Stomach (tissue), 19 donors: ENCODE measurements at places on chromosomes 3 and 15. TPM values are rescaled to one million over a fixed set of nuclear protein-coding genes. Genes with fewer than 3 reads are reported as not detected.

GRCh38 chr15:86235667-86236066 is 156.0 kb downstream of the AGBL1 start:
- H3K27ac ChIP-seq: no peak overlapping the region
- H3K36me3 ChIP-seq: no peaks in the 10 kb centered on the region
- H3K4me3 ChIP-seq: no peak overlapping the region
- DNase-seq: no peak

DNA sequence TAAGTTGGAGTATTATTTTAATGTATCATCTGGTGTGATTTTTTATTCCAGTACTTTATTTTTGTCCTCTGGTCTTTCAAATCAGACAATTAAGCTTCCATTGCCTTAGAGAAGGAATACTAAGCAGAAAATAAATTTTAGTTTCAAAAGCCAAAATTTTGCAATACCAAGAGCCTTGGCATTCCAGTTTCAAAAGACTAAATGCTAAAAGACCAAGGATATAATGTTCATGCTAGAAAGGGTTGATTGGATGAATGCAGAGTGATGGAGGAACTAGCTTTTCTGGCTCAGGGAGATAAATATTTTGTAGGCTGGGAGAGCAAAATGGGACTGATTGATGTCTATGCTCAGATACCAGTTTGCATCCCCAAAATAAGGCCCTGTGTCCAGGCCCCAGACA is 6.2 kb downstream of the CD200 start:
- peaks cover under 1% of the 10 kb centered on the region for H3K27me3 ChIP-seq
- no peaks in the 10 kb centered on the region for H3K4me1 ChIP-seq
- no peak overlapping the region for H3K27ac ChIP-seq

GRCh38 chr3:186638259-186638658 is 1.9 kb upstream of the FETUB start:
- H3K27ac ChIP-seq: no peak overlapping the region
- H3K4me1 ChIP-seq: no peaks in the 10 kb centered on the region
- no peak overlapping the region for H3K4me3 ChIP-seq
- H3K27me3 ChIP-seq: no peaks in the 10 kb centered on the region

DNA sequence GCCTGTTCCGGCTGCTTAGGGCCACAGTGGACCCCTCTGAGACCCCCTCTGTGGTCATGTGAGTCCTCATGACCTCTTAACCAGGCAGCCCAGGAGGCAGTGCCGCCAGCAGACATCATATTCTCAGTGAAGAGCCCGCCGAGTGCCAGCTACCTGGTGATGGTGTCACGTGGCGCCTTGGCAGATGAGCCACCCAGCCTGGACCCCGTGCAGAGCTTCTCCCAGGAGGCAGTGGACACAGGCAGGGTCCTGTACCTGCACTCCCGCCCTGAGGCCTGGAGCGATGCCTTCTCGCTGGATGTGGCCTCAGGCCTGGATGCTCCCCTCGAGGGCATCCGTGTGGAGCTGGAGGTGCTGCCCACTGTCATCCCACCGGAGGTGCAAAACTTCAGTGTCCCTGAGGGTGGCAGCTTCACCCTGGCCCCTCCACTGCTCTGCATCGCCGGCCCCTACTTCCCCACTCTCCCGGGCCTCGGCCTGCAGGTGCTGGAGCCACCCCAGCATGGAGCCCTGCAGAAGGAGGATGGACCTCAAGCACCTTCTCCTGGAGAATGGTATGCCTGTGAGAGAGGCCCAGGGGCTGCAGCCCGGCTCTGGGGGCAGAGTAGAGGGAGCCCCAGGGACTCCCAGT is 176.1 kb downstream of the TBC1D2B start:
- H3K36me3 ChIP-seq: no peaks in the 10 kb centered on the region
- H3K4me3 ChIP-seq: no peak overlapping the region
- no peaks in the 10 kb centered on the region for H3K27me3 ChIP-seq
- no peak overlapping the region for H3K27ac ChIP-seq
- DNase-seq: no peak

DNA sequence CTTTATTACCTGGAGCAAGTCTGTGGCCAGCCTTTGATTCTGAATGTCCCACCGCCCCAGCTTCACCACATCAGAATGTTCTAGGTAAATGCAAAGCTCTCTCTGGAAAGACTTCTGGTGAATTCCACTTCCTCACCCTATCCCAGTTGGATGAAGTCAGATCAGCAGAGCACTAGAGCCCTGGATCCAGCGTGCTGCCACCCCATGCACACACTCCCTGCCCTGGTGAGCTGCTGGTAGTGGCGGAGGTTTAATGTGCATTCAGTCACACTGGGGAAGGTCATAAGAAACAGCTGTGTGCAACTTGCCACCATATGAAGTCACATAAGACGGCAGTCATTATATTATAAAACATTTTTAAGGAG is 16.3 kb upstream of the SLC41A3 start:
- no peaks in the 10 kb centered on the region for H3K27me3 ChIP-seq
- no peak overlapping the region for H3K27ac ChIP-seq
- no peaks in the 10 kb centered on the region for H3K36me3 ChIP-seq

DNA sequence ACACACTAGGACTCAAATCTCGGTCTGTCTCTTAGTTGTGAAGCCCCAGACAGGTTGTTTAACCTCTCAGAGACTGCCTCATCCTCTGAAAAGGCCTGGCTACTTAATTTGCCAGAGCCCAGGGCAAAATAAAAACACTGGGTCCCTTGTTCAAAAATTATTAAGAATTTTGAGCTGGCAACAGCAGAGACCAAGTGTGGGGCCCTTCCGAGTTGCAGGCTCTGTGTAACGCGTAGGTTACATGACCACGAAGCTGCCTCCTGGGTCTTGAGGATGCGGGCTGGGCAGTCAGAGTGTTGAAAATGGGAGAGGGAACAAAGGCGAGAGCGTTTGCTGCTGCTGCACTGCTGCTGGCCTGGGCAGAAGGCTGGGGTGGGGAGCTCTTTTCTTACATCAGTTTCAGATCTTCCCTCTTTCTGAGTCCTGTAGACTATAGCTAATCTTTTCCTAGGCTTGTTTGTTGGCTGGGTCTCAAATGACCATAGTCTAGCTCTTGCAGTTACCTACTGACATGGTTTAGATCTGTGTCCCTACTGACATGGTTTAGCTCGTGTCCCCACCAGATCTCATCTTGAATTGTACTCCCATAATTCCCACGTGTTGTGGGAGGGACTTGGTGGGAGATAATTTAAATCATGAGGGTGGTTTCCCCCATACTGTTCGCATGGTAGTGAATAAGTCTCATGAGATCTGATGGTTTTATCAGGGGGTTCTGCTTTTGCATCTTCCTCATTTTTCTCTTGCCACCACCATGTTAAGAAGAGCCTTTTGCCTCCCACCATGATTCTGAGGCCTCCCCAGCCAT is 49.9 kb downstream of the CLEC3B start:
- H3K27me3 ChIP-seq: no peaks in the 10 kb centered on the region
- H3K27ac ChIP-seq: no peak overlapping the region
- peaks cover 14% of the 10 kb centered on the region for H3K4me1 ChIP-seq
- no peak overlapping the region for H3K4me3 ChIP-seq
- H3K36me3 ChIP-seq: no peaks in the 10 kb centered on the region
- DNase-seq: no peak

The AMOTL2 gene
- 29.3 TPM for total RNA-seq

GRCh38 chr3:15470849-15471248 is 43.5 kb downstream of the EAF1 start:
- no peak overlapping the region for H3K27ac ChIP-seq
- no peaks in the 10 kb centered on the region for H3K27me3 ChIP-seq
- no peak overlapping the region for H3K4me3 ChIP-seq
- no peak for DNase-seq
- H3K4me1 ChIP-seq: no peaks in the 10 kb centered on the region

The AHSG gene
- not detected for total RNA-seq

DNA sequence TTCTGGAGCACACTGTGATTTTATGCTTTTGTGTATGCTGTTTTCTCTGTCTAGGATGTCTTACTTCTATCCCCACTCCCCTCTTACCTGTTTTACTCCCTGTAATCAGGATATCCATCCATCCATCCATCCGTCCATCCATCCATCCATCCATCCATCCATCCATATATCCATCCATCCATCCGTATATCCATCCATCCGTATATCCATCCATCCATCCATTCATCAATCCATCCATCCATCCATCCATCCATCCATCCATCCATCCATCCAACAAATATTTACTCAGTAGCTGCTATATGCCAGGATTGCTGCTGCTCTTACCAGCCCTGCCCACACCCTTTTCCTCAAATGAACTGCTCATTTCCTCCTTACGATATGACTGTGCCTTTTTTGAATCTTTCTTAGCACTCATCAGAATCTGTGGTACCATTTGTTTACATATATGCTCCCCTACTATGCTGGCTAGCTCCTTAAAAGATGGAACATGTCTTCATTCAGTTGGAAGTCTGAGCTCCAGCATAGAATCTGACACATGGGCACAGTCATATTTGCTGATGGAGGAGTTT is 35.2 kb downstream of the USP13 start:
- DNase-seq: no peak
- H3K27me3 ChIP-seq: no peaks in the 10 kb centered on the region
- peaks cover 11% of the 10 kb centered on the region for H3K36me3 ChIP-seq

GRCh38 chr3:81416812-81417211 is 344.6 kb downstream of the GBE1 start:
- no peaks in the 10 kb centered on the region for H3K36me3 ChIP-seq
- no peaks in the 10 kb centered on the region for H3K27me3 ChIP-seq
- DNase-seq: no peak
- H3K27ac ChIP-seq: no peak overlapping the region

The CCR2 gene
- not detected for total RNA-seq
